ENCODE measurements at places on chromosomes 16 and 17.

- DNase-seq = no peak
Measured at GRCh38 chr16:67071476-67072048, 38.2 kb upstream of the PHAF1 start.

DNA sequence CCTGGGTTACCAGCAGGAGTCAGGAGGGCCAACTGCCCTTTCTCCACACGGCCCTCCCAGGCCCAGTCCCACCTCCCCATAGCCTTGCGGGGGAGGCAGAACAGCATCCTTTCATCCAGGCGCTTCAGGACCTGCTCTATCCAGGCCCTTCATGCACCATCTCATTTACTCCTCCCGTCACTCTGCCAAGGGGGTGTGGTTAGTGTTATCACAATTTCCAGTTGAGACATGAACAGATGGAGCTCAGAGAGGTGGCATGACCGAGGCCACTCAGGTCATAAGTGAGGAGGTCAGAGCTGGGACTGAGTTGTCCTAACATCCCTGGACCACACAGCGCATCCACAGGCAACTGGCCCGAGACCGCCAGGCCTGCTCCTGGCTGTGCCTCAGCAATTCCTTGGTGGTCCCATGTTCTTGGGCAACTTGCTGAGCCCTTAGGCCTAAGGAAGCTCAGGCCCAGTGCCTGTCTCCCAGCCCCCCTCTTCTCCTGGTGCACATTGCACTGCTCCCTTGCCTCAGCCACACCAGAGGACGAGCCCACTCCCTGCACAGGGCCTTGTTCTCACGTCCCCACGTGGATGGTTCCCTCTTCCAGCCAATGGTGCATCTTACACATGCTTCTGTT is 23.8 kb downstream of the C17orf100 start:
- DNase-seq = no peak

GRCh38 chr16:89602273-89602951 is 11.0 kb upstream of the DPEP1 start:
- peak; percentile 63 for DNase-seq

DNA sequence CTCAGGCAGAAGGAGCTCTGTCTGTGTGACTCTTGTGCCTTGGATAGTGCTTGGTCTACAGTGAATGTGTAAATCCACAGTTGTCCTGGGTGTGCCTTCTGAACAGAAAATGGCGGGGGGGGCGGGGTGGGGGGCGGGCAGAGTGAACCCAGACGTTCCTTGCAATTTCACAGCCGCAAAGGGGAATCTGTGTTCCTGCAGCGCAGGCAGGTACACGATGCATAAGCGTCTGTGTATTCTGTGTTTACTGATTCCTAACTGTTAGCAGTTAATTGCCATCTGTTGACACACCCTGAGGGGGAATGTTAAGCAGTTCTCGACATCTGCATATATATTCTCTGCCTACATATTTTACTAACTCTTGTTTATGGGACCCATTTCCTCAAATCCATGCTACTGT is 123.5 kb upstream of the ZFHX3 start:
- DNase-seq = no peak

GRCh38 chr16:19430345-19430744 is 12.7 kb downstream of the TMC5 start:
- DNase-seq = no peak

- DNase-seq = no peak
Measured at GRCh38 chr17:27502526-27503324, 46.5 kb downstream of the KSR1 start.

DNA sequence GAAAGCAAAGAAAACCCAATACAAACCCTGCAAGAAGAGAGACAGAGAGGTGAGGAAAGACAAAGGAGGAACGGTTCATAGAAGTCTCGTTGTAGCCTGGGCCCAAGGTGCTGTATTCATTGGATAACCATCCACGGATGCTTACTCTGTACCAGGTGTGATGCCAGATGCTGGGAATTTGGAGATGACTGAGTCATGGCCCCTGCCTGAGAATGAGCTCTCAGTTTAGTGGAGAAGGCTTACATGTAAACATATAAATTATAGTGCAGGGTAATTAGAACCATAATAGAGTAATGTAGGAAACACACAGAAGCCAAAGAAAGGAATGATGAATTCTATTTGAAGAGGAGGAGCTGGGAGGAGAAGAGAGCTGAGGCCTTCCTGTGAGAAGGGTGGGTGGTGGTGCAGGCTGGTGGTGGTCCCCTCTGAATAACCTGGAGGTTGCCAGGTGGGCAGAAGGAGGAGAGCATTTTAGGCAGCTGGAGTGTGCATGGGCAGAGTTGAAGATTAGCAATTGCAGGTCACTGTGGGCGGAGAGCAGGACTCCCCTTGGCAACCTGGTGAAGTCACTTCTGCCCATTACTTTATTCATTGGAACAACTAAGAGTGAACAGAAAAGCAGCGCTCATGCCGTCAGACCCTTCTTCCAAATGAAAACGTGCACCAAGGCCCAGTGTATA is 7.7 kb upstream of the ZG16 start:
- no peak for DNase-seq

DNA sequence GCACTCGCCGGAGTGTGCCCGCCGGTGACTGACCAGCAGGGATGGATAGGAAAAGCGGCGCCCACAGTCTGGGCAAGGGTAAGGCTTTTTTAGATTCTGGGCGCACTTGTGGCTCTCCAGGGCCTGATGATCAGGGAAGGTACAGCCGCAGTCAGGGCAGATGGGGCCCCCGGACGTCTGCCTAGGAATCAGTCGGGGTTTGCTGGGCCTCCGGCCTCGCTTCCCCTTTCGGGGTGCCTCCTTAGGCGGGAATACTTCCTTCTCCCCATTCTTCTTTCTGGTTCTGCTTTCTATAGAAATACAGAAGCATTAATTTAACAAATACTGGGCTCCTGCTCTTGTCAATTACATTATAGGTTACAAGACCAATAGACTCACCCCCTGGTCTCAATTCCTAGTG is 5.0 kb downstream of the ZNF689 start:
- DNase-seq = no peak

DNA sequence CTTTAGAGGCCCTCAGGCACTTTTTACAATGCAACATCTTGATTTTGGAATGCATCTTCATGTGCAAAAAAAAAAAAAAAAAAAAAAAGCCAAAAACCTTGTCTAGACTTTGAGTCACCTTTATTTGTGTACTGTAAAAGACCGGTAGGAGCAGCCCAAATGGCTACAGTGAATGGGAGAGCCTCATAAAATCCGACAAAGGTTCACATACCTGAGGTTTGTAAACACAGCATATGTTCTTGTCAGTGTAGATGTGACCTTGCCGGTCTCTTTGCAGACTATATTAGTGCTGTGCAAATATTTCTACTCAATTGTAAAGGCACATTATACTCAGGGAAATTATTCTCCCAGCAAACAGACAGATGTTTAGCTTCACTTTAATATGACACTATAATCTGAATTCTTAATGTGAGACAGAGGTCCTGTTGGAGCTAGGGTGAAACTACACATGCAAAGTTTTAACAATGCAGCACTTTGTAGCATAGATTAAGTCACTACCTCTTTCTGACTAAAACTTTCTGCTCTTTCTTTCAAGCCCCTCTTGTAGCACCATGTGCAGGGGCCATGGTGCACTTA is 211.3 kb downstream of the CA10 start:
- DNase-seq = no peak

DNA sequence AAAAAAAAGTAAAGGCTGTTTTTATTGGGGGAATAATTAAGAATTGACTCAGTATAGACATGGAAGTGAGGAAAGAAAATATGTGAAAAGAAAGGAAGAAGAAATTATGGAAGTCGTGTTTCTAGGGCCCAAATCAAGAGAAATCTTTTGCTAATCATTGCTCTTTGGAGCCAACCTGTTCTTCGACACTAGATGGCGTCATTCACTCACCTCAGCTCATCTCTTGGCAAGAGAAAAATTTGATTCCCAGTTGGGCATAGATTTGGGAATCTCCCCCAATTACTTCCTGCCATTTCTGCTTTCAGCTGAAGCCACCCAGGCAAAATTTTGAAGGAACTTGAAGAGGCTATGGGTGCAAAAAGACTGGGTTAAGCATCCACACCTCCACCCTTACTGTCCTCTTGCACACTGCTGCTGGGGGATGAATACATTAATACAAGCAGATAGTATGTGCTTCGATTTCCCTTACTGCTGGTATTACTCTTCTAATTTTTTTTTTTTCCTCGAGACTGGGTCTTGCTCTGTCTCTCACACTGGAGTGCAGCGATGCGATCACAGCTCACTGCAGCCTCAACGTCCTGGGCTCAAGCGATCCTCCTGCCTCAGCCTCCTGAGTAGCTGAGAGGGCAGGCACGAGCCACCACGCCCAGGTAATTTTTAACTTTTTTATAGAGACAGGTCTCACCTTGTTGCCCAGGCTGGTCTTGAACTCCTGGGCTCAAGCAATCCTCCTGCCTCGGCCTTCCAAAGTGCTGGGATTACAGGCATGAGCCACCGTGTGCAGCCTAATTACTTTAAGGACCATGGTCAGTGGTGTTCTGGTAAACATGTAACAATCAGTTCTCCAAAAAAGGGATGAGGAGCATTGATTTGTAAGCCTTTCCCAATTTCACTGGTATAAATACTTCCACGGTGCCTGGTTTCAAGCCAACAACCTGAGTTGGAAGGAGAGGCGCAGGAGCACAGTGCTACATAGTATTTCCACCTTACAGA is 13.5 kb downstream of the PSMD7 start:
- no peak for DNase-seq

- no peak for DNase-seq
Measured at GRCh38 chr16:73054498-73054812, 6.5 kb upstream of the ZFHX3 start.

GRCh38 chr17:438191-438590 is 85.6 kb upstream of the RPH3AL start:
- no peak for DNase-seq

DNA sequence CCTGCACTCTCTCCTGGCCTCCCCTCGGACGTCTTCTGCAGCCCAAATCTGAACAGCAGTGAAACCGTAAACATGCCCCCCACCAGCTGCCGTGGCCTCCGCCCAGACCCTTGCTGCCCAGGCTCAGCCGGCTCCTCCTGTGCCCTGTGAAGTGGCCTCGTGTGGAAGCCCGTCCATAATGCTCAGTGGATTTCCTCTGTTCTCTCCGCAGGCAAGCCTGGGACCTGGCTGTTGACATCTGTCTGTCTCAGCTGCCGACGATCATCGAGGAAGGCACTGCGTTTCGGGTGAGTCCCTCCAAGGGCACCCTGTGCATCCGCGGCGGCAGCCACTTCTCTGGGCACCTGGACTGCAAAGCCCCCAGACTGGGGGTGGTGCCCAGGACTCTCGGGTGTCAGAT is 153.9 kb upstream of the CHMP6 start:
- no peak for DNase-seq

GRCh38 chr17:36131421-36131820 is 27.8 kb downstream of the CCL4 start:
- no peak for DNase-seq

DNA sequence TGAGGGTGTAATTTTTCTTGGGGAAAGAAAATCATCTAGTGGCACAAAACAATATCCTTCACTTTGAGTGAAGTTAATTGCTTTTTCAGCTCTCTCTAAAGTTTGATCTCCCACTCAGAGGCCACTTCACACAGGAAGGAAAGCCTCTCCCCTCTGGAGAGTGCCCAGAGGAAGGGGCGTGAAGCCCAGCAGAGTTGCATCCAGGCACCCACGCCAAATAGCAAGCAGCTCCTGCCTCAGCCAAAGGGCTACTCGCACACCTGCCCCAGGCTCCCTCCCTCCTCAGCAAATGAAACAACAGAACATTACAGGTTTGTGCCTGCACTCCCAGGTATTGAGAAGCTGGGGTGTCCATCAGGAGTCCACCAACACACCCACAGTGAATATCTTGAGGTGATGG is 183.0 kb upstream of the RPL38 start:
- no peak for DNase-seq

- no peak for DNase-seq
Measured at GRCh38 chr17:83200231-83200699, 120.9 kb downstream of the METRNL start.

GRCh38 chr16:2881783-2882649 is 999 bp upstream of the FLYWCH2 start:
- peak; percentile 68 for DNase-seq

DNA sequence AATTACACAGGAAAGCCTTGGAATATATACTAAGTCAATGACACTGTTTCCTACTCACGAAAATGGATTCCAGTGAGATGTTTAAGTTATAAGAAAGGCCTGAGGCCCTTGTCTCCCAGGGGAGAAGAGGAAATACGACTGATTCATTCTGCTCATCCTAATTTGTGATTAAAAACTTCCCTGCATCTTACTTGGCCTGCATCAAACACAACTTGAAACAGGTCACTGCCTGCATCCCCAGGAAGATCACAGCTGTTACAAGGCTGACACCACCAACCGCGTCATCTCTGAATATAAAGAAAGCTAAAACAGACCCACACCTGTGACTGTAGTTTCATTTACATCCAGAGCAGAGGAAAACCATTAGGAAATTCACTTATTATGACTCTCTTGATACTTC is 121.9 kb downstream of the DNAH3 start:
- no peak for DNase-seq

- DNase-seq = no peak
Measured at GRCh38 chr16:86881861-86882273, 303.5 kb downstream of the FOXL1 start.

DNA sequence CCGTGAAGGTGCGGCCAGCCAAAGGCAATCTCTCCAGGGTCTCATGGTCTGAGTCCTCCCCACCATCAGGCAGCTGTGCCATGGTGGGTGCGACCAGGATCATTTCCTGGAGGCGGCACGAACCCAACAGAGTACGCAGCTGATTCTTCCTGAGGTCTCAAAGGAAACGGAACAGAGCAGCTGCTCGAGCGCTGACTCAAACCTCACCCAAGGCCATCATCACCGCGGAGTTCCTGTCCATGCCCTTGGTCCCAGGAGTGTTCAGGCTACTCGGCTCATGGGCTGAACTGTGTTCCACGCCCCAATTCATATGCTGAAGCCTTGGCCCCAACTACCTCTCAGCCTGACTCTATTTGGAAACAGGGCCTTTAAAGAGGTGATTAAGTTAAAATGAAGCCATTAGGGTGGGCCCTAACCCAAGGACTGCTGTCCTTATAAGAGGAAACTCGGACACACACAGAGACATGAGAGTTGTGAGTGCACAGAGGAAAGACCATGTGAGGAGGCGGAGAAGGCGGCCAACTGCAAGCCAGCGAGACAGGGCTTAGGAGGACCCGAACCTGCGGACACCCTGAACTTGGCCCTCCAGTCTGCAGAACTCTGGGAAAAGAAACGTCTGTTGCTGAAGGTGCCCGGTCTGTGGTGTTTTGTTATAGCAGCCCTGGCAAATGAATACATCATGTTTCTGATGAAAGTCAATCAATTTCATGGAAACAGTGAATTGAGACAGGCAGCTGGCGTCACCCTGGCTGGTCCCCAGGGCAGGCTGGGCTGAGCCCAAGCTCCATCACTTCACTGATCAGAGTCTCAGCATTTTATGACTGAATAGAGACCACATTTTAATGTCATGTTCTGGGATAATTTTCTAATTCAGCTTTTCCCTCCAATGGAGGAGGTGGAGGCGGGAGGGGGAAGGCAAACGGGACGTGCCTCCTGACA is 13.7 kb downstream of the MXRA7 start:
- no peak for DNase-seq

- no peak for DNase-seq
Measured at GRCh38 chr17:37813751-37814150, 68.9 kb upstream of the HNF1B start.

- DNase-seq = no peak
Measured at GRCh38 chr16:74183601-74184360, 112.8 kb upstream of the PSMD7 start.

- DNase-seq = no peak
Measured at GRCh38 chr16:78292086-78292843, 192.8 kb downstream of the WWOX start.

GRCh38 chr17:30232015-30232823 is 3.3 kb downstream of the SLC6A4 start:
- no peak for DNase-seq
